ENCODE measurements at places on chromosomes 2 and 18.

- DNase-seq, result no peak
These were observed 172.7 kb downstream of the HRH4 start for GRCh38 chr18:24633121-24633520.

GRCh38 chr2:47751856-47752414 is 31.0 kb upstream of the MSH6 start:
- no peak for DNase-seq

DNA sequence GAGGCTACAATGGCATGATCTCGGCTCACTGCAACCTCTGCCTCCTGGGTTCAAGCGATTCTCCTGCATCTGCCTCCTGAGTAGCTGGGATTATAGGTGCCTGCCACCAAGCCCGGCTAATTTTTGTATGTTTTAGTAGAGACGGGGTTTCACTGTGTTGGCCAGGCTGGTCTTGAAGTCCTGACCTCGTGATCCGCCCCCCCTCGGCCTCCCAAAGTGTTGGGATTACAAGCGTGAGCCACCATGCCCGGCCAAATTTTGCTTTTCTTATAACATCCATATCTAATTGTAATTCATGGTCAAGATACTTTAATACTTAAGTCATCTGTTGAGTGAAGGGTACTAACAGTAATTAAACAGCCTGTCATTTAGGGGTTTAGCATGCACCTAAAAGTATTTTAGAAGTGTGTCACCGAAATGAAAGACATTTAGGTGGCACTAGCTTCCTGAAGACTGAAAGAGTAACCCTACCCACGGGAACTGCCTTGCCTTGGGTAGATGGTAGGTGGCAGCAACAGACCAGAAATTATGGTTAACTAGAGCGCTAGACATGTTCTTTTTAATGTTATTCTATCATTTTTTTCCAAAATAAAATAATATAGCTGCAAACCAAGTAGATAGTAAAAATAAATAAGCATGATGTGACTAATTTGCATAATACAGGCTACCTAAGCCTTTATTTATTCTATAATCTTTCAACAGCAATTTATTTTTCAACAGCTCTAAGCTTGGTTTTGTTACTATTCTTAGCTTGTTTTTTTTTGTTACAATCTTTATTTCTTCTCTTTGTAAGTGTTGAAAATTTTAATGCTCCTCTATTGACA is 8.6 kb upstream of the ACYP2 start:
- peak; percentile 87 for DNase-seq

GRCh38 chr2:142991295-142991694 is 113.8 kb downstream of the KYNU start:
- no peak for DNase-seq

DNA sequence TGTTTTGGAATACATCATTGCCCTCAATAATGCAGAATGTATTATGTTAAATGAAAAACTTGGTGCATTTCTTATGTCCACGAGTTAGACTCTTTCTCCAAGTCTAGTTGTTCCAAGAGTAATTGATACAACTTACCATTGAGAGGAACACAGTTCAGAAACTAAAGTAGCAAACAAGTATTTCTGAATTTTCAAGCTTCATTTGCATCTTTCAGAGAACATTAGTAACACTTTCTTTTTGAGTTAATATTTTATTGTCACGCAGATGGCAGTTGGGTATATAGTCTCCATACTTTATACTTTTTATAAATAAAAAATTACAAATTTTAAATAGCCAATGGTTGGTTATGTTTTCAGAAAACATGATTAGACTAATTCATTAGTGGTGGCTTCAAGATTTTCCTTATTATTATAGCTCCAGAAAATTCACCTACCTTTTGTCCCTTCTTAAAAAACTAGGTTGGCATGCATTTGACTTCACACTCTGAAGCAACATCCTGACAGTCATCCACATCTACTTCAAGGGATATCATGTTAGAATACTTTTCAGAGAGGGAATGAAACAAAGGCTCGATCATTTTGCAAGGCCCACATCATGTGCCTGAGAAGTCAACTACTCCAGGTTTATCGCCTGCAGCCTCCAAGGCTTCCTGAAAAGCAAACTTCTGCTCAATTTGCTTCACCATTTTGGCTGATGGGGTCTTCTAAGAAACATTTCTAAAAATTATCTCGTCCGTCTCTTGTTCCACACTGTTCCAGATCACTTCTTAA is 29.9 kb downstream of the LYPD6B start:
- no peak for DNase-seq

GRCh38 chr2:148623086-148623485 is 21.5 kb upstream of the EPC2 start:
- DNase-seq, result no peak

All from hematopoietic multipotent progenitor cell treated with erythropoietin and hydrocortisone succinate and interleukin-3 and kit ligand, for 6 days (in vitro differentiated cells).